ENCODE measurements at places on chromosomes 4 and X.

GRCh38 chr4:126757219-126757618 lies 875.5 kb upstream of the INTU start:
- DNase-seq, result no peak

GRCh38 chr4:8355864-8356565 lies 84.5 kb downstream of the ACOX3 start:
- no peak for DNase-seq

DNA sequence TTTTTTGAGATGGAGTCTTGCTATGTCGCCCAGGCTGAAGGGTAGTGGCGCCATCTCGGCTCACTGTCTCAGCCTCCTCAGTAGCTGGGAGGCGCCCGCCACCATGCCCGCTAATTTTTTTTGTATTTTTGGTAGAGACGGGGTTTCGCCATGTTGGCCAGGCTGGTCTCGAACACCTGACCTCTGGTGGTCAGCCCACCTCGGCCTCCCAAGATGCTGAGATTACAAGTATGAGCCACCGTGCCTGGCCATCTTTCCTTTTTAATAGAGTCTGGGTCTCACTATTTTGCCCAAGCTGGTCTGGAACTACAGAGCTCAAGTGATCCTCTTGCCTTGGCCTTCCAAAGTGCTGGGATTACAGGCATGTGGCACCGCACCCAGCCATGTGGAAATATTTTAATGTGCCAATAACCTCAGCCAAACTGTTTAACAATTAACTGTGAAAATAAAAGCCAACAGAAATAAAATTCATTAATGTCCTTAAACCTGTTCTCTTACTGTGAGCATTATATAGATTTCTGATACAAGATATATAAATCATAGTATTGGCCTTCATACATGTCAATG lies 16.3 kb downstream of the PDS5A start:
- DNase-seq, result no peak

- no peak for DNase-seq
Observed at GRCh38 chr4:138014590-138015288, 227.4 kb downstream of the SLC7A11 start.

DNA sequence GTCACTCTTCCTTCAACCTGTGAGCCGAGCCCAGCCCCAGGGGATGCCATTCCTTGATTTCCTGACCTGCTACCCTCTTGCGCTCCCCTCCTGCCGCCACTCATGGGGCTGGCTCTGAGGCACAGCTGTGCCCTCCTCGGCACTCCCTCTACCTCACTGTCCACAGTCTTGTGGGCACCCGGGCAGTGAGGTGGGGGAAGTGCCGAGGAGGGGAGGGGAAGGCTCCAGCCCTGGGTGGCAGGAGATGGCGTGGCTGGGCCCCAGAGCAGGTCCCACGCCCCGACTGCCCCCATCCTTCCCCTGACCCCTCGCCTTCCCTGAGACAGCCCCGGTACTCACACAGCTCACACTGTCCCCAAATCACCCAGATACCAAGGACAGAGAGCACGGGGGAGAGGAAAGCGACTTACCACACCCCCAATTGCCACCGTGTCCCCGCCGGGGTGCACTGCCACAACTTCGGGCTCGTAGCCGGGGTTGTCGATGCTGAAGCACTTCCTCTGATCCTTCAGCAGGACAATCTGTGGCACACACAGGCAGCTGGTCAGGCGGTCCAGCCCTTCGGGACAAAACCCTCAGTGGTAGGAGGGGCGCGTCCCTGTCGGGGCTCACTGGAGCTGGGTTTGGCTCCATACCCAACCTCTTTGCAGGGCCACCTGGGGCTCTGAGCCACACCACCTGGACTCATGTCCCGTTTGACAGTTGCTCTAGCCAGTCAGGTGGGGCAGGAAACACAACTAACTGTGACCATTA lies 37.9 kb downstream of the WDR1 start:
- no peak for DNase-seq

DNA sequence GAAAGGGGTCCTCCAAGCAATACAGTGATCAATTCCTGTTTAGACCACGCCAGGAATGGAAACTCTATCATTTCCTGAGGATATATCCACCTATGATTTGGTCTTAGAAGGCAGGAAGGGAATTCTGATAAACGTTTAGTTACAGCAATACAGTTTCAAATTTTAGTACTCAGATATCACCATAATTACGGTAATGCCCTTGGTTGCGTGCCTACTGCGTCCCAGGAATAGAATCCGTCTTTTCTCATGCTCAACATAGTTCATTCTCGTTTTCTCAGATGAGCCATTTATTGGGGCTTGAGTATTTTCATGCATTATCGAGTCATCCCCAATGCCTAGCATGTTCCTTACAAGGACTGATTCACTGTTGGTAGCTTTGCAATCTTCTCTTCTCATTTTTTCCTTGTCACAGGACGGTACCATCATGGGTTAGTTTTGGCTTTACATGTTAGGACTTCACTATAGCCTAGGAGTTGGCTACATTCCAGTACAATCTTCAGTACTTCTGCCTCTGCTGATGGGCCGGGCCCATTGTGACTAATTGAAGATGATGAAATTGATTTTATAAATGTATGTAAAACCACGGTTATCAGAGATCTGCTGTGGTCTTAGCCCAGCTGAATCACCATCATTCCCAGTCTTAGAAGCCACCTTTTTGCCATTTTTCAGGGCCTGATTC lies 4.4 kb upstream of the PRKX start:
- DNase-seq, result no peak

DNA sequence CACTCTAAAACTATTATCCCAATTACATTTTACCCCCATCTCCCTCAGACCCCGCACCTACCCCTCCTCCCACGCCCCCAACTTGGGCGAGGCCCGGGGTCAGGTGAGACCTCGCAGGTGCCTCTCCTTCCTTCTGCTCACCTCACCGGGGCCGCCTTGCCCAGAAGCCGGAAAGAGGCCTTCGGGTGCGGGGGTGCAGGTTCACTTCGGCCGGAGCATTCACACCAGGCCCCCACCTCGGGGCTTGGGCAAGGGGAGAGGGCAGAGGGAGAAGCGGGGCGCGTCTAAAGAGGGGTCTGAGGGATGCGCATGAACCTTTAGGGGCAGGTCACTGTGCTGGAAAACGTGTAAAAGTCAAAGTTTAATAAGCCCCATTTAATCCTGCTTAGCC lies 427 bp downstream of the ZNF182 start:
- no peak for DNase-seq

- DNase-seq, result no peak
Observed at GRCh38 chr4:113481820-113482219, 279.7 kb downstream of the CAMK2D start.

DNA sequence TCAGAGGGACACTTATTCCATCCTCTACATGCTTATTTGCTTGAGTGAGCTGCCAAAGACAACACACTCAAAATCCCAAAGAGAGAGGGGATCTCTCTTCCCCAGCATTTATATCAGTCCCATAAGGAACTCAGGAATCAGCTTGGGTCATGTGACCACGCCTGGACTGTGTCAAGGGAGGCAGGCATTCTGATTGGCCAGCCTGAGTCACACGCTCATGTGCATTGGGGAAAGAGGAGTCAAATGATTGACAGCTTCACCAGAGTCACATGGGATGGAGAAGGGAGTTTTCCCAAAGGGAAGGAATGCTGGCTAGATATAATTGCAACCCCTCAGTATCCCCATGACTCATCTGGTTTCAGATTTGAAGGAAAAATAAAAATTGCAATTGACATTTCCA lies 49.0 kb downstream of the RWDD4 start:
- DNase-seq, result no peak

- no peak for DNase-seq
Observed at GRCh38 chr4:90211174-90211573, 84.0 kb downstream of the CCSER1 start.

- DNase-seq, result no peak
Observed at GRCh38 chrX:153636716-153637115, 10.3 kb upstream of the DUSP9 start.

GRCh38 chrX:72002875-72003274 lies 92.2 kb downstream of the NHSL2 start:
- no peak for DNase-seq

DNA sequence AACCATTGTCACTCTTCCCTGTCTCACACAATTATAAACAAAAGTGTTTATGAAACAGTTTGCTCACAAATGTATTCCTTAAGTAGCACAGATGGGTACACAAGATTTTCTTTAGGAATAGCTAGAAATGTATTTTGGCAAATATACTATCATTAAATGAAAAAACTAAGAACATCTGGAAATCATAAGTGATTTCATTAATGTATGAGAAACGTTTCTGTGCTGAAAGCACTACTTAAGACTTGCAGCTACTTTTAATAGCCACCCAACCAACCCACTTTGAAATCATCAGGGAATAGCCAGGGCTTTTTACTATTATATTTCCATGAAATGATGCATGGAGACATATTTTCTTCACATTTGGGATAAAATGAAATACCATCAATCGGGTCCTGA lies 62.3 kb upstream of the NAP1L5 start:
- DNase-seq, result no peak

- no peak for DNase-seq
Observed at GRCh38 chr4:155780775-155781174, 22.0 kb downstream of the GUCY1B1 start.

DNA sequence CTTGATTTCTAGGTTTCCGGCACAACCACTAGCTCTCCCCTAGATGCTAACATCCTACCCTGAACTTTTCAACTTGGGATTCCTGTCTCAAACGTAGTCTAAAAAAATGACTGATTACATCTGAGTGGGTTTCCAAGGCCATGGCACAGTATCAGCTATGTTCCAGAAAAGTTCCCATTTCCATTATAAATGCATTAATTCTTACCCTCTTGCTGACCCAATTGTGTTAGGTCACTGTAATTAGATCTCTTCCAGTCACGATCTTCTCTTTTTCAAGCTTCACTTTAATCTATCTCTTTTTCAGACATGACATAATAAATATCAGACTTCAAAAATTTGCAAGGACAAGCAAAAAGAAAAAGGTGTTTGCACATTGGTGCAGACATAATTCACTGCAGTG lies 50.6 kb upstream of the PDE5A start:
- no peak for DNase-seq

- no peak for DNase-seq
Observed at GRCh38 chr4:87121341-87122065, 98.9 kb downstream of the KLHL8 start.

GRCh38 chr4:20254511-20255250 lies 3.0 kb downstream of the SLIT2 start:
- DNase-seq, result no peak

DNA sequence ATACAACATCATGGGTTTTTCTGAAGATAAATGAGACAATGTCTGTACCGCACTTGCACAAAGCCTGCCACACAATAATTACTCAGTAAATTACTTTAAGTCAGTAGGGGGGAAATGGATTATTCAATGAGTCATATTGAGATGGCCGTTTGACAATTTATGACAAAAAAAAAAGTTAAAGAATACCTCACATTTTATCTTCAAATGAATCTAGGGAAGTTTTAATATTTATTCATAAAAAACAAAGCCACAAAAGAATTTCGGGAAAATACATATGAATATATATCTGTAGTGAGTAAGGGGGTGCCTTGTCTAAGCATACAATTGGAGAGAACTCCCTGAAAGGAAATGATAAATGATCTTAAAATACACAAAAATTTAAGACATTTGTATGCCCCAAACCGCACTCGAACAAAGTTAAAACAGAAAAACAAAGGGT lies 197.0 kb upstream of the SLC7A11 start:
- DNase-seq, result no peak

GRCh38 chr4:56619160-56619559 lies 61.9 kb downstream of the HOPX start:
- no peak for DNase-seq

GRCh38 chr4:109126856-109127255 lies 175.6 kb downstream of the COL25A1 start:
- no peak for DNase-seq

- DNase-seq, result no peak
Observed at GRCh38 chrX:130082244-130083106, 27.8 kb downstream of the ELF4 start.

DNA sequence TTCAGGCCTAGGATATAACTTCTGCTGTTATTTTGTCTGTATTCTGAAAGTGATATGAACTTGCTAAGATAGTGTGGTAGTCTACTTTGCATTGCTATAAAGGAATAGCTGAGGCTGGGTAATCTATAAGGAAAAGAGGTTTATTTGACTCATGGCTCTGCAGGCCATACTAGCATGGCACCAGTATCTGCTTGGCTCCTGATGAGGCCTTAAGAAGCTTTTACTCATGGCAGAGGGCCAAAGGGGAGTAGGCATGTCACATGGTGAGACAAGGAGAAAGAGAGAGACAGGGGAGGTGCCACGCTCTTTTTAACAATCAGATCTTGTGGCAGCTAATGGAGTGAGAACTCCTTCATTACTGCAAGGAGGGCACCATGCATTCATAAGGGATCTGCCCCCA lies 247.3 kb downstream of the GPAT3 start:
- no peak for DNase-seq

DNA sequence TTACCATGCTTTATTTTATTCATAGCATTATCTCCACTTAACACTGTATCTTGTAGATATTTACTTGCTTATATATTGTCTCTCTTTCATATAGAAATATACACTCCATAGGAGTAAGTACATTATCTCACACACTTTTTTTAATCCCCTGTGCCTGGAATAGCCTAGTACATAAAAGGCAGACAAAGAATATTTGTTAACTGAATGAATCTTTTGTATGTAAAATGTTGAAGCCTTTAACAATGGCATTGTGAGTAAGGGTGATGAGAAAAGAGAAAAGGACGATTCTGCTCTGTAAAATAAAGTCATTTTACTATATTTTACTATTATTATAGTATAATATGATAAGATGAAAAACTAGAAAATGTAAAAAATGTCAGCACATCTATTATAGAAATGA lies 97.7 kb upstream of the PDHA2 start:
- DNase-seq, result no peak

DNA sequence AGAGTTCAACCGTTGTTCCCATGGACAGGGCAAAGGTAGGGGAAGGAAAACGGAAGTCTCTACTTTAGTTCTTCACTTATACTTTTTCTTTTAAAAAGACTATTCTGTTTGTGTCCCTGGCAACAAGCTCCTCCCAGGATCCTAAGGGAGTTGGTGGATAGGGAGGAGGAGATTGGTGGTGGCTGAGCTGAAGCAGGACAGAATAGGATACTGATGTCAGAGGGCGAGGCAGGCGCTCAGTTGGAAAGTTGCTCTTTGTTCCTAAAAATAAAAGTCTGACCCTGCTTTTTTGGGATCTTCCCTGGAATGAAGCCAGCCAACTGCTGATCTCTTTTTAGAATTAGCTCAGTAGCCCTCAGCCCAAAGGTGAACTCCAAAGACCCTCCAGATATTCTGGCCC lies 104.7 kb downstream of the MGST2 start:
- DNase-seq, result no peak
